OCI-LY7 (cell line): ENCODE measurements at places on chromosomes 2 and 18.
A peak's percentile ranks its signal among the peaks of the same experiment; 100 is the strongest.

DNA sequence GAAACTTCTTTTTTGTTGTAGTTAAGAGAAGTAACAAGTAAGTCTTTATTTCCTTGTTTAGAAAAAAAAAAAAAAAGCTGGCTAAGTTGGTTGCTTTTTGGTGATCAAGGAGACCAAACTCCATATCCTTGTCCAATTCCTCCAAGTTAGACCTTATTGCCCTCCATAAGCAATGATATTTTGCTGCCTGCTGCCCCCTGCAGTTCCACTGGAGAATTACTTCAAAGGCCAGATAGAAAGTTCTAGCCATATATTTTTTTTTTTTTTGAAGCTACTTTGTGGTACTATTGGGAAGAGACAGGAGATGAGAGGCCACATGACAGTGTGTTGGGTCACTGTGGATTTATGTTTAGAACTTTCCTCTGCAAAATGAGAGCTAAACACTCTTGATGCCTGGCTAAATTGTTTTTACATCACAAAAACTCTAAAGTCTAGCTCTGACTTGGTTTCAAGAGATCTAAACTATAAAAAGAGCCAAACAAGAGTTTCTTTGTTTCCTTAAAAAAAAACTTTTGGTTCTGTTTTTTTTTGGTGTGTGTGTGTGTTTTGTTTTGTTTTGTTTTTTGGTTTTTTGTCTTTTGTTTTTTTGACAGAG, 80.7 kb upstream of the RASGRP3 start:
- peak; percentile 59 for DNase-seq

DNA sequence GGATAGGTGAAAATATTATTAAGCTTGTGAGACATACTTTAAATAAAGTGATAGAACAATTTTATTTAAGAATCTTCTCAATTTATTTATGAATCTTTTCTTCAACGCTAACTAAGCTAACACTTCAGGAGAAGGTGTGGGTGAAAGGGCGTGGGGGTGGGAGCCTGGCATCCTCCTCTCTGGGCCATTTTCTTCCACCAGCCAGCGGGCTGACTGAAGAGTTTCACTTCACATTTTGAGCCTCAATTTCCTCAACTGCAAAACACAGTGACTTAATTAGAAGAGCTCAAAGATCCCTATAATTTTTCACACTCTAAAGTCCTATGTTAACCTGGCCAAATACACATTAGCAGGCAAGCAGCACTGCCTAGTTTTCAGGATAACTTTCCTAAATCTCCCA, 94.8 kb downstream of the FTCDNL1 start:
- DNase-seq, result no peak

- DNase-seq, result no peak
These were observed 405.5 kb upstream of the VWC2L start for GRCh38 chr2:214005337-214005736.

DNA sequence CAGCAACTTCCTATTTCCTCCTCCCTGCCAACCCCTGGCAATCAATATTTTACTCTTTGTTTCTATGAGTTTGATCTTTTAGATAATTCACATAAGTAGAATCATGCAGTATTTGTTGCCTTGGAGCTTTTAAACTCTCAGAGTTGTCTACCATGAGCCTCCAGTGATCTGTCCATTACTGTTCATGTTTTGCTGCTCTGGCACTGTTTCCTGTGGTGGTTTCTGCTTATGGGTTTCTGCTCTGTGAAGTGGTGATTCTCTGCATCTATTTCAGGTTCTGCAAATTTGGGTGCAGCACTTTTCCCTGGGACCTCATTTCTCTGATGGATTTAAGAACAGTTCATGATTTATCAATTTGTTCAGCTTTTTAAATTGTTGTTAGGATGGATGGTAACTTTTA, 908.1 kb upstream of the FANCL start:
- no peak for DNase-seq

GRCh38 chr2:118085173-118086023, 2.9 kb upstream of the INSIG2 start:
- DNase-seq, result no peak

- DNase-seq, result no peak
These were observed 21.1 kb upstream of the NFATC1 start for GRCh38 chr18:79374408-79375171.

DNA sequence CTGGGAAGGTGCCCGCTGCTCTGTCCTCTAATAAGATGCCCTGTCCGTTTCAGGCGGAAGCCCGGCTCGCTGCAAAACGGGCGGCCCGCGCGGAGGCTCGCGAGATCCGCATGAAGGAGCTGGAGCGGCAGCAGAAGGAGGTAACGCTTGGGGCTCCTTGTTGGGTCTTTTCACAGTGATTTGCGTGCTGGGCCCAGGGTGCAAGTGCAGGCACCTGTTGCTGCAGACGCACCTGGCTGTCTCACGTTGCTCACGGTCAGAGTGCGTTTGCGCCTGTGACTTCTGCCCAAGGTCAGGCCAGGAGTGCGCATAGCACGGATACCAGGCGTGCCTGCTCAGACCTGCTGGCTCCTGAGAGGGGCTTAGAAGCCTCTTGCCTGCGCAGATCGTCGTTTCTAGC, 81.1 kb downstream of the LRRFIP1 start:
- no peak for DNase-seq

GRCh38 chr2:237885111-237885930, 25.9 kb downstream of the RAMP1 start:
- no peak for DNase-seq

DNA sequence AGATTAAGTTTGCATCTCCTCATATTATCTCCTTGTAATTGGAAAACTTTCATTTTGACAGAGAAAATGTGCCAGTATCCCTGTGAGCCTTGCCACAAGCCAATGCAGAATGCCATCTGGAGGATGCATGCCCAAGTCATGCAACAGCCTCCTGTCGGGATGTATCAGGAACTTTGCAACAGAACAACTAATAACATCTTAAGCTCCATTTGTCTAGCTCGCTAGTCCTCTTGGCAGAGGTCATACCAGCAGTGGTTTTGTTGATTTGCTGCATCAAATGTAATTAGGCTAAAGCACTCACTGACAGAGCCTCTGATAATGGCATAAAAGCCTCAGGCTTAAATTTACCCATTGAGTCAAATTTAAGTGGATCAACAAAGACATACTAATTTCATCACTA, 125.8 kb downstream of the UBE2E3 start:
- DNase-seq, result no peak

DNA sequence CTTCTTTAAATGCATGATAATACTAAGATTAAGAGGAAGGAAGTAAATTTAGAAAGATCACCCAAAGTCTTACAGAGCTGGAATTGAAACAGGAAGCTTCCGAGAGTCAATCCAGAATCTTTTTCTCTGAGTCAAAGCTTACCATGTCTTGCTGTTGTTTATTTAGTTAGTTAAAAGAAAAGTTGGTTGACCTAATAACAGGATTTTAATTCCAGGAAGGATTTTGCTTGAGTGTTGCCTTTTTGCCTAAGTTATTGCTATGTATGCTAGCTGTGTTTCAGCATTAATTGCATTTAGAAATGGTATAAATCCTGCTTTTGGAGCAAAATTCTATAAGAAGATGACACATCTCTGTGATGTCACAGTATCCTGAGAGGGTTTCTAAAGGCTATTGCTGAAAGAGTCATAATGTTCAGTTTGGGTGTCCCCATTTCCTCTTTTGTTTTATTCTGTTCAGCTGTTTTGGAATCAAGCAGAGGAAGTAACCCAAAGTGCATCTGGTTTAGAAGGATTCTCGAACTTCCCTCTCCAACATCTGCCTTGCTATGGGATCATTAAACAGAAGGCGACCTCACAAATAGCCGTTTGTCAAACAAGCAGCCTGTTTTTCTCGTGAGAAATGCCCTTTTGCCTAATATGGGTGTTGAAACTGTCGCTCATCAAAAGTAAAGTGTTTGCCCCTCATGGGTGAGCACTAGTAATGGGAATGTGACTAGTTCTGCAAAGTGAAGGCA, 271.5 kb upstream of the MMADHC start:
- no peak for DNase-seq

DNA sequence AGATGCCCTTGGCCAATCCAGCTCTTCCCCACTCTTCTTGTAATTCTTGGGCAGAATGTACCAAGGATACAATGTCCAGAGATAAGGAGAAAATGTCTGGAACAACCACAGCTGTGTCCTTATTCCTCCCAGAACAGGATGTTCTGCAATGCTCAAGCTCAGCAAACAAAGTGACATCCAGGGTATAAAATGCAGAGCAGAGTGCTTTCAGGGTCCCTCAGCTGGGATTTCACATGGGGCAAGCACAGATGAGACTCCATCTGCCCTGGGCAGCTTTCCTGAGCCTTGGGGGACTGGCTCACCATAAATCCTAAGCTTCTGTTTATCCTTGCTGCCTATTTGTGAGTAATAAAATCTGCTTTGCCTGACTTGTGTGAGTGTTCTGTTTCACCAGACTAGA, 127.4 kb downstream of the VAPA start:
- DNase-seq, result no peak

DNA sequence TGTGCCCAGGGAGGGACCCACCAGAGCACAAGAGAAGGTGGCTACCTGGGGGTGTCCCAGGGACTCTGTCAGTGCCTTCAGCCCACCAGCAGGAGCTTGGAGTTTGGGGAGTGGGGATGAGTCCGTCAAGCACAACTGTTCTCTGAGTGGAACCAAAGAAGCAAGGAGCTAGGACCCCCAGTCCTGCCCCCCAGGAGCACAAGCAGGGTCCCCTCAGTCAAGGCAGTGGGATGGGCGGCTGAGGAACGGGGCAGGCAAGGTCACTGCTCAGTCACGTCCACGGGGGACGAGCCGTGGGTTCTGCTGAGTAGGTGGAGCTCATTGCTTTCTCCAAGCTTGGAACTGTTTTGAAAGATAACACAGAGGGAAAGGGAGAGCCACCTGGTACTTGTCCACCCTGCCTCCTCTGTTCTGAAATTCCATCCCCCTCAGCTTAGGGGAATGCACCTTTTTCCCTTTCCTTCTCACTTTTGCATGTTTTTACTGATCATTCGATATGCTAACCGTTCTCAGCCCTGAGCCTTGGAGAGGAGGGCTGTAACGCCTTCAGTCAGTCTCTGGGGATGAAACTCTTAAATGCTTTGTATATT, 14.0 kb downstream of the ITM2C start:
- DNase-seq, result no peak

DNA sequence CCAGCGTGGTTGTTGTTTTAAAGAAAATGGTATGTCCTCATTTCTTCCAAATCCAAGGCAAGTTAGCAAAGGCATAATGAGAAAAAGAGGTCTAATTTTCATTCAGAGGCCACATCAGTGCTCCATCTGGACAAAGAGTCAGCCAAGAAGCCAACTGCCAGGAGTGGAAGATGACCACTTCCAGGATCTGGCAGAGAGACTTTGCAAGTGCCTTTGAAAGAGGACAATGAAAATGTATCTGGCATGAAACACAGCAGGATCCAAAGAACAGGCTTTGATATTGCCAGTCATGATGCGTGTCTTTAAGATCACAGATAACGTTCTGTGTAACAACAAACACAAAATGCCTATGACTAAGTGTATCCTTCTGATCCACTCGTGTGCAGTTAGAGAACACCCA, 82.8 kb downstream of the AFF3 start:
- DNase-seq, result no peak

GRCh38 chr18:60347526-60348045, 25.0 kb downstream of the MC4R start:
- no peak for DNase-seq

DNA sequence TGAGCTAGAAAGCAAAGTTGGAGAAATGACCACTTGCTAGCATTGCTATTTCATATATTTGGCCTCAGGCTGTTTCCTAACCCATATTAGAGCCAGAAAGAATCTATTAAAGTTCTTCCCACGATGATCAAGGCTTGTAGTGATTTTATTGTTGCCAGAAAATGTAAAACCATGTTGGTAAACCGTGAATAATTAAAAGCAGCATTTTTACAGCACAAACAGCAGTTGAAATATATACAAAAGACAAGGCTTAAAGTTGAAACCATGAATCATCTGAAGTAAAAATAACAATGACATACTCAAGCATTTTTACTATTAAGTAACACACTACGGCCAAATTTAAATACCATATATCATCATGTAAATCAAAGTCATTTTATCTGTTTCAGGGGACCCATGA, 27.7 kb upstream of the DSC3 start:
- DNase-seq, result no peak

- no peak for DNase-seq
These were observed 117.3 kb upstream of the MSTN start for GRCh38 chr2:190179754-190180312.
